GM12892 (cell line): ENCODE measurements at places on chromosomes 5 and 9.

- DNase-seq: no peak
Observed at GRCh38 chr5:57207681-57208080, 33.8 kb downstream of the GPBP1 start.

- DNase-seq: no peak
Observed at GRCh38 chr5:97752871-97753270, 569.8 kb upstream of the RIOK2 start.

DNA sequence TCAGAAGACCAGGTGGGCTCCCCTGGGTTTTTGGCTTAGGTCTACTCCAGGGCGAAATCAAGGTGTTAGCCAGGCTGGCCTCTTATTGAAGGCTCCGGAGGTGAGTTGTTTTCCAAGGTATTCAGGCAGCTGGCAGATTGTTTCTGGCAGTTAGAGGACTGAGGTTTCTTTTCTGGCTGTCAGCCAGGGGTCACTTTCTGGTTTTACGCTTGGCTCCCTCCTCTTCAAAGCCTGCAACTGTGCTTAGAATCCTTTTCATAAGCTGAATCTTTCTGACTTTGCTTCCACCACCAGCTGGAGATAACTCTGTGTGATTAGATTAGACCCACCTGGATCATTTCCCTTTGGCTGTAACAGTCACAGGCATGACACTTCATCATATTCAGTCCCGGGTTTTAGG, 24.6 kb downstream of the RFK start:
- DNase-seq: no peak

- no peak for DNase-seq
Observed at GRCh38 chr5:134195666-134196065, 18.9 kb upstream of the SKP1 start.

DNA sequence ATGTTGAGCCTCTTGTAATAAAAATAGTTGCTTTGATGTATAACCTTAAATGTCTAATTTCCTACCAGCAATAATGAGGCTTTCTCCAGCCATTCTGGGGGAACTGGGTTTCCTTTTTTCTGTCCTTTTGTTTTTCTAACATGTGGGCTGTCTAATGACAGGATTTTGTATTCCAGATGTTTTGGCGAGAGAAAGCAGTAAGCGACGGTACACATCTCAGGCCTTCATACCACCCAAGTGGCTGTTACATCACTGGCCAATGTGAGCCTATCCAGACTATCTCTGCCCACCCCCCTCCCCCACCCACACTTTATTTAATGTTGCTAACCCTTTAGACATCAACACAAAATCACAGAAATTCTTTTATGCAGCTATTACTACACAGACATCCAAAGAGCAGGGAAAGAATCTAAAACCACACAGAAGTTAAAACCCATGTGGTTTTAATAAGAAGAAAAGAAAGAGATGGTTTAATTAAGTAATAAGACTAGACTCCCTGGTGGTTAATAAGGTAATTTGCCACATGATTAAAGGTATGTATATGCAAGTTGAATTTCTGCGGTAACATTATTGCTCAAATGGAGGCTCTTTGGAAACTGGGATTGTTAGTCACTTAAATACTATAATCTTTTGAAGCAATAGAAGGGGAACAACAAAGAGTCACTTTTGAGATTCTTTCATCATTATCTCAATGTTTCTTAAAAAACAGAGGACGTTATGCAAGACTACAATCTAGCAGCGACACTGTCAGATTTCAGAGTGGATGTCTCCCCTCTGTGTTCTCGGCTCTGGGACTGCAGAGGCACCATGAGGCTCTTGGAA, 365.1 kb downstream of the ENC1 start:
- no peak for DNase-seq

GRCh38 chr9:121607434-121608167, 43.8 kb upstream of the DAB2IP start:
- no peak for DNase-seq

DNA sequence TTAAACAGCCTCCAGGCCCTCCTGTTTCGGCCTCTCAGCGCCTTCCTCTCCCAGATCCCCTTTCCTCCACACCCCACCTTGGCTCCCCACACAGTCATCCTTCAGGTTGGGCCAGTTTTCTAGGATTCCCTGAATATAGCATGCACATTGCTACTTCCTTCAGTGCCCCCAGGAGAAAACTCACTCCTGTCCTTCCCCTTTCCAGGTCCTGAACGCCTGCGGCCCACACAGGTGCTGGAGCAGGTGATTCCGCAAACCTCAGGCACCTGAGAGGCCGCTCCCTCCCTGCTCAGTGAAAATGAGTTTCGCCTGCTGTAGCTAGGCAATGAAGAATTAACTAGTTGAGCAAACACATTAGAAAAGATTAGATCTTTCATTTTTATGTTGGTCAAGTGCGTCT, 185.0 kb downstream of the MED10 start:
- no peak for DNase-seq

- no peak for DNase-seq
Observed at GRCh38 chr5:163569284-163569683, 63.9 kb downstream of the MAT2B start.

GRCh38 chr9:105278751-105279150, 34.3 kb downstream of the SLC44A1 start:
- no peak for DNase-seq

- no peak for DNase-seq
Observed at GRCh38 chr9:95634536-95634935, 117.8 kb upstream of the PTCH1 start.

DNA sequence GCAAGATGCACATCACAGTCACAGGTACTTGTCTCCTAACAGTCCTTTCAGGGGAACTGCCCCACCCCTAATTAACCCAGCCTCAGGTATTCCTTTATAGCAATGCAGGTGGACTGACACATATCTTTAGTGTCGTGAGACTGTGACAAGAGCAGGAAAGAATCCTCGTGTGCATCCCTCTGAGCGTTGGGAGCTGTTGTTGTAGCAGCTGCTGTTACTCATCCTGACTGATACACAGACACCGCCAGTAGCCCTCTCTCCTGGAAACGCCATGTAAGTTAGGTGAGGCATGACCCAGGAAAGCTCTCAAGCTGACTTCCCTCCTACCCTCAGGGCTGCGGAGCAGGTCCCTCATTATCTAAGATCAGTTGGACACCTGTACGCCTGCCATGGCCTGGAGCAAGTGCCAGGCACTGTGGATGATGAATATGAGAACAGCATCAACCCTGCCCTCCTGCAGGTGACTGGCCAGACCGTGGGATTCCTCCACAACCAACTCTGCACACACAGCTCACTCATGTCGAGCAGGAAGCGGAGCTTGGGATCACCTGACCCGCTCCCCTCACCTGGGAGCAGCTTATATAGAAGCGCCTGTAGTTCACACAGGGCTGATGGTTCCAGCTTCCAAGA, 10.2 kb upstream of the LCN15 start:
- DNase-seq: no peak

DNA sequence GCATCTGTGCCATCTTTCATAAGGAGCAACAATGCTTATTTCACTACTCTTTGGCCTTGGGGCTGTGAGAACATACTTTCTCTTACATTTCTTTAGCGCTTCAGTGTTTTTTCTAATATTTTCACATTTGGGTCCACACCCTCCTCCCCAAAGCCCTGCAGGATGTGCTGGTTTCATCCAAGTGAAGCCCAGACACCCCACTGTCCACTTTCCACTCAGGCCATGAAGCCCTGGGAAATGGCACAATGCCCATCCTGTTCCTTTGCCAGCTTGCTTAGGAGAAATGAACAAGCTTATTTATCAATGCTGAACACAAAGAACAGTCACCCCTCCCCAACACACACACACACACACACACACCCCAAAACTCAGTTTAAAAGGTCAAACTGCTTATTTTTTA, 17.3 kb upstream of the TMOD1 start:
- no peak for DNase-seq
